ENCODE measurements at places on chromosomes 6 and 20.

- no peak for DNase-seq
Observed at GRCh38 chr6:3421791-3422434, 34.9 kb downstream of the SLC22A23 start.

- no peak for DNase-seq
Observed at GRCh38 chr6:117389227-117390057, 36.3 kb downstream of the ROS1 start.

DNA sequence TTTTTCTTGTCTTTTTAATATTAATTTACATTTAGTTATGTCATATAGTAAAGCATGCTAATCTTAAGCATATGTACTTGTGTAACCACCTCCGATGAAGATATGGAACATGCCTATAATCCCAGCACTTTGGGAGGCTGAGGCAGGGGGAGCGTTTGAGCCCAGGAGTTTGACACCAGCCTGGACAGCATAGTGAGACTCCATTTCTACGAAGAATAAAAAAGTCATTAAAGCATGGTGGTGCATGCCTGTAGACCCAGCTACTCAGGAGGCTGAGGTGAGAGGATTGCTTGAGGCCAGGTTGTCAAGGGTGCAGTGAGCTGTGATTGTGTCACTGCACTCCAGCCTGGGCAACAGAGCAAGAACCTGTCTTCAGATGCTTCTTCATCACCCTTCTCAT is 628.8 kb upstream of the FLRT3 start:
- DNase-seq: no peak

GRCh38 chr6:167091805-167092107 is 31.1 kb upstream of the CCR6 start:
- peak; percentile 56 for DNase-seq

GRCh38 chr20:32780749-32781655 is 18.8 kb downstream of the DNMT3B start:
- no peak for DNase-seq
